ENCODE measurements at places on chromosomes 6 and 20.

GRCh38 chr20:15113144-15113773, 775.8 kb upstream of the FLRT3 start:
- DNase-seq = no peak

DNA sequence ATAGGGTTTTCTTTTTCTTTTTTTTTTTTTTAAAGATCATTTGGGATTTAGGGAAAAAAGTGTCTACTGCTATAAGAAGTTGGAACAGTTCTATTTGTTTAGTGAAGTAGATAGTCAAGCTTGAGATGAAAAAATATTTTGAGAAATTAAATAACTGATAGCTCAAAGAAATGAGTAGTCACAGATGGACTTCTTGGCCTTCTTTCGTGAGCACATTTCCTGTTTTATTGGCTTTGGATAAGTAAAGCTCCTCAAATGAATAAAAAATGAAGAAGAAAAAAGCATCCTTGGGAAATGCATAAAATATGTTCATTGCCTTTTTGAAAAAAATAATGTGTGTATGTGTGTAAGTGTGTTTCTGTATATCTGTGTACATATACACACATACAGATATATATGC, 515.9 kb downstream of the GRIK2 start:
- DNase-seq = no peak

GRCh38 chr6:37483917-37484785, 15.5 kb downstream of the CCDC167 start:
- peak; percentile 38 for DNase-seq

DNA sequence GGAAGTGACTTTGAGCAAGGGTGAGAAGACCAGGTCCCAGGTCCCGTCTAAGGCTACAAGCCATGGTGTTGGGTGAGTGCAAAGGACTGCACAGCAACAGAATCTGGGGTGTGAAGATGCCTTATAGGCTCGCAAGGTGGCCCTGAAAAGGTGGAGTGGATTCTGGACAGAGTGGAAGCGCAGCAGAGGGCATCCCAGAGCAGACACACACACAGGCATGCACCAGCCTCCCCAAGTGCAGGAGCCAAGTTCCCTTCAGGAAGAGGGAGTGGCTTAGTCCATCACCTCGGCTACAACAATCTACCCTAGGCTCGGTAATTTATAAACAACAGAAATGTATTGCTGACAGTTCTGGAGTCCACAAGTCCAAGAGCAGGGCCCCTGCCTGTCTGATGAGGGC, 180.1 kb upstream of the PDE10A start:
- DNase-seq = no peak

- no peak for DNase-seq
These were observed 26.5 kb upstream of the DACT2 start for GRCh38 chr6:168345896-168346754.

DNA sequence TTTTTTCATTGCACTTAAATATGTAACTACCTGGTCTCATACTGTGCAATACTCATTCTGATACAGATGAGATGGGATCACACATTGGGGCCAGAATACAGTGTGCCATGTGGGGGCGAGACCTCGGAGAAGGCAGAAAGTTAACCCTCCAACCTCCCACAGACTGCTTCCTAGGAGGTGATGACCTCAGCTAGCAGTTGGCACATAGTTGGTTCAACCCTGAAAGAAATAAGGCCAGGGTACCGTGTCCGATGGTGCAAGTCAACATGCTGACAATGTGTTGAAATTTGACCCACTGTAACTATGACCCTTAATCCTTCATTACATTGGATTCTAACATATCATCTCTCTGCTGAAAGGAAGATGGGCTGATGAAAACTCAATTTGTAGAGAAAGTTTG, 61.9 kb downstream of the GJA10 start:
- no peak for DNase-seq

GRCh38 chr6:47665112-47665511, 33.3 kb upstream of the ADGRF4 start:
- DNase-seq = peak; percentile 72

GRCh38 chr20:57611586-57612311, 8.5 kb downstream of the ZBP1 start:
- no peak for DNase-seq

- no peak for DNase-seq
These were observed 326.3 kb downstream of the UBE3D start for GRCh38 chr6:82739303-82739702.

- no peak for DNase-seq
These were observed 24.6 kb upstream of the ID4 start for GRCh38 chr6:19812512-19813119.

GRCh38 chr20:298776-299391, 1.5 kb downstream of the ZCCHC3 start:
- no peak for DNase-seq

DNA sequence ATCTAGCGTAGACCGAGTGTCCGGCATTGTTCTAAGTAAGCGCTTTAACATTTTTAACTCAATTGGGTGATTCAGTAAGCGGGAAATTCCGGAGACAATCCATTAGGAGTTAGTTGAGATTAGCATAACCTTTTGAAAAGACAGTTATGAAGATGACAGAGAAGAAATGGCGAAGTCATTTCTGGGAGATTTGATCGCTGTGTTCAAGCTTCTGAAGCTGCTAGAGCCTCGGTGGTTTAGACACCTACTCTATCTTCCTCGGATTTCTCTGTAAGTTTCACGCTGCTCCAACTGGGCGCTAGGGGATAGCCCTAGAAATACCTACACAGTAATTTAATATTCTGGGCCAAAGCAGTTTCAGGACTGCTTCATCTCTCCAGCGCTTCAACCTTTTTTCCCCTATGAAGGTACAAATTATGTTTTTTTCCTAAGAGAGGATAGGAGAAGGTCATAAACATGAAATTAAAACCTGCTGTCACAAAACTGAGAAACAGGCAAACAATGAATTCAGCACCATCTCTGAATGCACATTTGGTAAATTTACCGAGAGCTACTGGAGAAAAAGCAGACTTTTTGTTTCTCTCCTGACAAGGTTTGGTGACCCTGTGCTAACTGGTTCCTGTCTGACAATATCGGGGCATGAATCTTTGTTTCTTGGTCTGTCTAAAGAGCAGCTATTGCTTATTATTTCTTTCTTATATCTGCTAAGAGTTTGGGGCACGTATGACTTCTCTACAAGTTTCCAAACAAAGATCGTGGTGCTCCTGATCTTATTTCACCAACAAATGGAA, 22.4 kb downstream of the ZNF311 start:
- no peak for DNase-seq

DNA sequence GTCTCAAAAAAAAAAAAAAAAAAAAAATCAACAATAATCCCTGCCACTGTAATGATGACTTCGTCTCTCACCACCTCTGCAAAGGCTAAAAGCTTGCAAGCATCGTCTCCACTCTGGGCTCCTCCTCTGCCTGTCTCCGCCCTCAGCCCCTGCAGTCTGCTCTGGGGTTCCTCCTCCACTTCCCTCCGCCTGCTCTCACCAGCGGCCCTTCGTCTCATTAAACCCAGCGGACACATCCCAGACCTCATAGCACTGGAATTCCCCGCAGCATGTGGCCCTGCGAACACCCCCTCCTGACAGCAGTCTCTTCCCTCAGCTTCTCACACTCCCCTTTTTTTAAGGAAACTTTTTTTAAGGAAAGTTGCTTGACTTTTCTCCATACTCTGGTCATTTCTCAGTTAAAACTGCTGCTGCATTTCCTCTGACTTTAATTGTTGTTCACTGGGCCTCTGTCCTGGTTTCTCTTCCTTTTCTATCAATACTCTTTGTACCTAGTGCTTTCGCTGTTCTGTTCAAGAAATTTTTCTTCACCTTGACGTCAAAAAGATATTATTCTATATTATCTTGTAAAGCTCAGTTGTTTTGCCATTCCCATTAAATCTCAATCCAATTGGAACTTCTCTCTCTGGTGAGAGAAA, 70.9 kb upstream of the PLEKHG1 start:
- DNase-seq = no peak

GRCh38 chr20:5595744-5596143, 154.5 kb upstream of the SHLD1 start:
- DNase-seq = no peak

DNA sequence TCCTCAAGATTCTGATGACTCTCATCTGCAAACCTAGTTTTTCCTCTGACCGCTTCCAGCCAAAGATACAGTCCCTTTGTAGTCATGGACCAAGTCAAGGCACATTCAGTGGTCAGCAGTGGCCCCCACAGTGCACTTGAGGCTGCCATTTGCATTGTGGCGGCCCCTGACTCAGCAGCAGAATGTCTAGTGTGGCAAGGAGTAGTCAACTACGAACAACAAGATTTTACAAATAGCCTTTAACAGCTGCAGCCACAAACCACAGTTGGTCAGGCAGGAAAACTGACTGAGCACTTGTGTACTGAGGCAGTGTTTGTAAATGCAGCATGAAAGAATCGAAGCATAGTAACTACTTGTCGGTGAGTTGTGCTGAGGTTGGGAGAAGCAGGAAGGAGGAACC, 49.6 kb downstream of the SLC2A12 start:
- no peak for DNase-seq

GRCh38 chr20:59701236-59701635, 96.9 kb downstream of the PHACTR3 start:
- DNase-seq = no peak

DNA sequence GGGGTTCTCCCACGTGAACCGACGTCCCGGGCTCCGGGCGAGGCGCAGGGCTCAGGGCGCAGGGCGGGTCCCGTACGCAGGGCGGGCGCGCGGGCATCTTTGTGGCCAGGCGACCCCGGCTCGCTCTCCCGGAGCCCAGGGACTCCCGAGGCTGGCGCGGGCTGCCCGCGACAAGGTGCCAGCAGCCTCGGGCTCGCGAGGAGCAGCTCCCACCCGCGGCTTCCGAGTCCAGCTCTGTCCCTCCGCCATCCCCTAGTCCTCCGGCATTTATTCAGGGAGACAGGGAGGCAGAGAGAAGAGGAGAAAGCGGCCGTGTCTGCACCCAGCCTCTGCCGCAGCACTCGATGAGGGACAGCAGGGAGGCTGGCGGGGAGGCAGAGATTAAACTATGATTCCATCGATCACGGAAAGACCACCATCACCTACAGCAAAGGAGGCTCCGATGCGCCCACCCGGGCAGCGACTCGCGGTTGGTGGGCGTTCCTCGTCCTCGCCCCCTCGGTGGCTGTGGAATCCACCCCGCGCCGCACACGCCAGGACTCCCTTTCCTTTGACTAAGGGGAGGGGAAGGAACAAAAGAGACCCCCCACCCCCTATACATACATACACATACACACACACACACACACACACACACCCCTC, 1.1 kb downstream of the RGS17 start:
- DNase-seq = no peak

DNA sequence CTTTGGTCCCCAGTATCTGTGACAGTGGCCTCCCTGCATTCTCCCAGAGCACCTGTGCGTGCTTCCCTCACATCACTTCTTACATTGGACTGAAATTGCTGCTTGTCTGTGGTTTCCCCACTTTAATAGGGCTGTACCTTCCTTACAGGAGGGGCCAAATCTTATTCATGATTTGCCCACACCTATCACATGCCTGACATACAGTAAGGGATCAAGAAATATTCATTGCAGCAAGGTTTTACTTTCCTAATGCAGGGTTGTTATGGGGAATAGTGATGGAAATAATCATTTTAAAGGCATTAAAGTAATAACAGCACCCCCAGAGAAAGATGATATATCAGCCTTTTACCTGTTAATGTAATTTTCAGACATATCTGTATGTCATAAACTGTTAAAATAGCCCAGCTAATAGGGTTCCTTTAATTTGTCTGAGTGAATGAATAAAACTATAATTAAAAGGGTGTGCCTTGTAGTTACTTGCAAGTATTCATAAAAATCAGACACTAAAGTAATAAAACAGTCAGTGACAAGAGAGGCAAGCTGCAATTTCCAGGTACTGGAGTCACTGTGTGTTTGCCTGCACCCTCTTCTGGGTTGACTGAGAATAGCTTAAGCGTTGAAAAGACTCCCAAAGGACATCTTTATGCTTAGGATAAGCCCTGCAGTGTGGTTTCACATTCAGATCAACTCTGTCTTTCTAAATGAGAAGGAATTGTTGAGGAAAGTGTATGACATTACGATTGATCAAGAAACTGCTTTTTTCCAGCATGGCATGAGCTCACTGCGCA, 182.7 kb downstream of the PHACTR1 start:
- DNase-seq = no peak

GRCh38 chr6:113380591-113380990, 476.6 kb upstream of the MARCKS start:
- no peak for DNase-seq

DNA sequence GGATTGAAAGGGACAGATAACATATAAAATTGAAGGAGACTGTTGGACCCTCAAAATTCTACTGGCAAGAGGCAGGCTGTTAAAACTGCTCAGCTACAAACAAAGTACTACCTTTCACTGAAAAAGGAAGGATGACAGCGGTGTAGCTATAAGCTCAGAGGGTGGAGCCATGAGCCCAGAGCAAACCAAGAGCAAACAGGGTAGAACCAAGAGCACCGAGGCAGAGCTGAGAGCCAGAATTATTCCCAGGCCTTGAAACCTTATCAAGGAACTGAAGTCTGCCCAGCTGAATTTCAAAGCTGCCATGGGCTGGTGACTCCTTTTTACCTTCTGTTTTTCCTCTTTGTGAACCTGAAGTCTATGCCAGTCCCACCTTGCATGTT, 74.7 kb upstream of the SLC4A11 start:
- DNase-seq = no peak

DNA sequence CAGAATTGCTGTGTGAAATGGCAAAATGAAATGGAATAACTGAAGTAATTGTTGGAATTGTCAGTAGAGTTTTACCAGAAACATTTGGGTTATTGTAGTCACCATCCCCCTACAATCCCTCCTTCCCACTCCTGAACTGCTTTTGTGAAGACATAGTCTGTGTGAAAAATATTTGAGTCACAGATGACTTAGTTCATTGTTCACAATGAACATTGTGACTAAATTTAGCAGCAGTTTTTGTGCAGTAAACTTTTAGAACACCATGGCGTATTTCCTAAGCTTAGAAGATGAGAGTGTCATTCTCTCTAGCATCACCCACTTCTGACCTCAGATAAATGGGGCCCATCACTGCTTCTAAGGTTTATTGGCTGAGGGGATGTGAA, 11.0 kb downstream of the OTOR start:
- no peak for DNase-seq

- no peak for DNase-seq
These were observed 11.6 kb downstream of the PTPRT start for GRCh38 chr20:43178080-43178479.

DNA sequence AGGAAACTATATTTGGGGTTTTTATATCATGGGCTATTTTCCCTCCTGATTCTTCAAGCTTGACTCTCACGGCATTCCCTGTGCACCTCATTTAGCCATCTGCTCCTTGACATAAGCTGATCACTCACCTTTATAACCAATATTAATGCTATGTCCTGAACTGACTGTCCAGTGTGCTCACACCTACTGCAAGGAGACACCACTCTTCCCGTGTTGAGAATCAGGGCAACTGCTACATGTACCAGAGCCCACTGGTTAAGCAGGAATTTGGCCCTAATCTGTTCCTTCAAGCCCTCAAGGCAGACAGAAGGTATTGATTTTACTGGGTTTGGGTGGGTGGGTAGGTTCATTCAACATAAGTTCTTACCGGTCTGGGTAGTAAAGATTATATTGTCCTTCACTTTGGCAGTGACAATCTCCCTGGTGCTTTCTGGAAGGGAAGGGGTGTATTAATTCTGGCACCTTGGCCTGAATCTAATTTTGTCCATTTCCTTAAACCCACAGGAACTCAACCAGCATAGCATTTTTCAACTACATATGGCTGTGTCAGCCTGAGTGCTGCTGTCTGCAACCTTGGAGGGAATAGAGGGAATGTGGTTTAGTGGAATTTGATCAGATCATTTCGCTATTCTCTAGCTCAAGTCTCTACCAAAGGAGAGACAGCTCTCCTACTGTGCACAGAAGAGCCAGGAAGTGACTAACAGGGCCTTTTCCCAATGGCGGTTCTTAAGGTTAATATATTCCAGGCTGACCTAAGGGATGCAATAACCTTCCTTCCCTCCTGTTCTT, 293.2 kb downstream of the BTBD9 start:
- DNase-seq = no peak
